ENCODE measurements at places on chromosomes 3 and 15.

DNA sequence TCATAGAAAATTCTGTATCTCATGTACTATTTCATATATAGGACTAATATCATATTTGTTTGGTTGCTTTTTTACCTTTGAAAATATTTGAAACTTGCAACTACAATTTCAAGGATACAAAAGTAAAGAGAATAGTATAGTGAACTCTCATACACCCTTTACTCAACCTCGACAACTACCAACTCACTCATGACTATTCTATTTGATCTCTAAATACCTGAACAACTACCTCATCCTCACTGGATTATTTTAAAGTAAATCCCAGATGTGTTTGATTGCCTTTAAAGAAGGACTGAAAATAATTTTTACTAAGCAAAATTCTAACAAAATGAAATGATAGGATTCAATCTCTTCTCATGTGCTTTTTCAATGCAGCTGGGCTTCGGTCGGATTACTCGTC lies 12.1 kb downstream of the TMPRSS7 start:
- no peak for DNase-seq

- no peak for DNase-seq
Observed at GRCh38 chr15:65300924-65301441, 3.5 kb upstream of the RNU5B-1 start.

- DNase-seq: no peak
Observed at GRCh38 chr15:33994005-33994615, 25.8 kb downstream of the CHRM5 start.

DNA sequence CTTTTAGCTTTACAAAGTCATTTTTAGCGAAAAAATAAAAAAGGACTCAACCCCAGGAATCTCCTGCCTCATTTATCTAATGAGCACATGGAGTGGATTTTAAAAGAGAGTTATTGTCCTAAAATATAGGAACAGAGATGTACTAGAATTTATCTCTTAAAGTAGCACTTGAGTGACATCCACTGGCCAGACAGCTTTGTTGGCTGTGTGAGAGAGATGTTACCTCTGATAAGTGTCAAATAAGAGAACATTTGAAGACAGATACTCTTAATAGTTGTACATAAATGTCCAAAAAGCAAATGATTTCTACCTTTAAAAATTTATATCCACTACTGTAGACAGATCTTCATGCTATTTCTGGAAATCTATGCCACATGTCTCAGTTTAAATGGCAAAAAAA lies 12.3 kb upstream of the MFSD1 start:
- DNase-seq: no peak

DNA sequence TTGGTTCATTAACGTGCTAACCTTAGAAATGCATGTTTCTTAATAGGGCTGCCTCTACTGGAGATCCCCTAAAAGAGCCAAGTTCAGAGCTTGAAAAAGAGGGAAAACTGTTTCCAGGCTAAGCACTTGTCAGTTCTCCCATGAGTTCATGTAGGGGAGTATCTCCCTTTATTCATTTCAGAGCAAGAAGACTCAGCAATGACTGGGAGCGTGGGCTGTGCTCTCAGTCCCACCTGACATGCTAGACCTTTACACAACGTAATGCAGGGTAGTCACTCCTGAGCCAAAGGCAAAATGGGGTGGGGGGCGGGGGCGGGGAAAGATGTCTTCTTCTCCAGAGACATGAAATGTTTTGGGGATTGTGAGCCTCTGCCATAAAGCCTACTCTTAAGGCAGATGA lies 420.1 kb upstream of the MCTP2 start:
- no peak for DNase-seq

GRCh38 chr3:133853925-133854227 lies 41.8 kb downstream of the RAB6B start:
- DNase-seq: no peak

DNA sequence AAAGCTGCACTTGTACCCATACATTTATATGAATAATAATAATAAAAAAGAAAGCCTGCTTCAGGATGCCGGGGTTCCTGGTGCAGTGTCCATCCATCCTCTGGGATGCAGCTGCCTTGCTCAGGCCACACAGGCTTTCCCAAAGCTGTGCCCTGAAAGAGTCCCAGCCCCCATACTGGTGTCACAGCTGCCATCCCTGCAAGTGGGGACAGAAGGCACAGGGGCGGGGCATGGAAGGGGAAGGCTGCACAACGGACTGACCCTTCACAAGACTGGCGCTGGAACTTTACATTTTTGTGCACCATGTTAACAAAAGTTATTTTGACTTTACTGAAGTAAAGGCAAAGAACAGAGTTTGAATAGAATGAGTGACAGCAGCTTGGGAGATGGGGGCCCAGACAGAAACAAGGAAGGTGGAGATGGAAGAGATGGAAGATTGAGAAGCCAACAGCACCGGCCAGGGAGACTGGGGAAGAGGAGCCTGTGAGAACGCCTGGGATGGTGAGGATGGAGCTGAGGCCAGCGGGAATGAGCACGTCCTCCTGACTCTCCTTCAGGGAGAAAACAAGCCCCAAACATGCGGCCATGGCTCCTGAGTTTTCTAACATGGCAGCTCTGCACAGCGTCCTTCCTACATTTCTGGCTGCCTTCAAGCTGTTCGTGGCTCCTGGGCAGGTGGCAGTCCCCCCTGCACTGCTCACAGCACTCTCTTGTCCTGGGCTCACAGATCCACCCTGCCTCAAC lies 73.1 kb downstream of the ABTB1 start:
- DNase-seq: peak; percentile 37

DNA sequence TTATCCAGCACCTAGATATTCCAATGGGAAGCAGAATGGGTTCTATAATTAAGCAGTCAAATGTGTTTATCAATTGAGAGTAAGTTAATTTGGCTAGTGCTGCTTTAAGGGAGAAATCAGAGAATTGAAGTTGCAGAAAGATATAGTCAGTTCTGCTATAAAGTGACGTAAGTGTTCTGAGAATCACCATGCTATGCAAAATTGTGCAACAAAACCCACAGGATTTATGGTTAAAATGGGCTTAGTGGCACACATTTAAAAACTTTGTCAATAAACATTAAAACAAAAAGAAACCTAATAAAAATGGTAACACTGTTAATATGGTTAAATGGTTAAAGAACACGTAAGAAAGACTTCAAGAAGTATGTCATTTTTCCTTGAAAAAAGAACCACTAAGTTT lies 74.5 kb downstream of the TMEM108 start:
- DNase-seq: no peak

DNA sequence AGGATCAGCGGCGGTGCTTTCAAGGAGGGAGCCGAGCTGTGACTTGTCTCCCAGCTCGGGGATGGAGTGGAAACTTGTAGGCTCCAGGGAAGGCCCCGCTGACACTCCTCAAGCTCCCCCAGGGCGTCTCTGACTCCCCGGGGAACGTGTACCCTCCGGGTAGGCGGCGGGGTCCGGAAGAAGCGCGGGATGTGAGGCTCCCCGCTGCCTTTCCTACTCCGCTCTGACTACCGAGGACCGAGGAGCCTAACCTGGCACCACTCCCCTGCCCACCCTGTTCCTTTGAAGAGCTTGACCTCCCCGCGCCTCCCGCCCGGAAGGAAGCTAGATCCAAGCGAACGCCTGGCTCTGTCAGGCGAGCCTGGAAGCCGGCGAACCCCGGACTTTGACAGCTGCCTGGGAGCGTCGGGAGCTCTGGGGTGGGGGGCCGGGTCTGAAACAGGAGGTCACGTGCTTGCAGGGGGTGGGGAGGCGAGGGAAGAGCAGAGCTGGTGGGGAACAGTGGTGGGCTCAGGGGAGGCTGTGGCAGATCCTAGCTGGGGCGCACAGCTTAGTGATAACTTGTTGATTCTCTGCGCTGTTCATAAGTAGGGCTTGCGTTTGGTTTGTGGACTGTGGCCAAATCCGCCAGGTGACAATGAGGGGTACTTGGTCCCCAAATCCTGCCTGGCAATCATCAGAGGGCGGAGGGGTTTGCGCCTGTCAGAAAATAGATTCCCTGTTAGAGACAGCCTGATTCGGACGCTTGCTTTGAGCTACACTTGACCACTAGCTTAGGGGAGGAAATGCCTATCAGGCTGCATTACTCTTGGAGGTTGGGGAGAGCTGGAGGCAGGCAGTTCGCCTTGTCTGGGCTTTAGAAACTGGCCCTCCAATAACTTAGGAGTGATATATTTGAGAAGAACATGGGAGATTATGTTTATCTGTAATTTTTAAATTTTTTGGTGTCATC lies 1.2 kb downstream of the CLSTN2 start:
- no peak for DNase-seq

DNA sequence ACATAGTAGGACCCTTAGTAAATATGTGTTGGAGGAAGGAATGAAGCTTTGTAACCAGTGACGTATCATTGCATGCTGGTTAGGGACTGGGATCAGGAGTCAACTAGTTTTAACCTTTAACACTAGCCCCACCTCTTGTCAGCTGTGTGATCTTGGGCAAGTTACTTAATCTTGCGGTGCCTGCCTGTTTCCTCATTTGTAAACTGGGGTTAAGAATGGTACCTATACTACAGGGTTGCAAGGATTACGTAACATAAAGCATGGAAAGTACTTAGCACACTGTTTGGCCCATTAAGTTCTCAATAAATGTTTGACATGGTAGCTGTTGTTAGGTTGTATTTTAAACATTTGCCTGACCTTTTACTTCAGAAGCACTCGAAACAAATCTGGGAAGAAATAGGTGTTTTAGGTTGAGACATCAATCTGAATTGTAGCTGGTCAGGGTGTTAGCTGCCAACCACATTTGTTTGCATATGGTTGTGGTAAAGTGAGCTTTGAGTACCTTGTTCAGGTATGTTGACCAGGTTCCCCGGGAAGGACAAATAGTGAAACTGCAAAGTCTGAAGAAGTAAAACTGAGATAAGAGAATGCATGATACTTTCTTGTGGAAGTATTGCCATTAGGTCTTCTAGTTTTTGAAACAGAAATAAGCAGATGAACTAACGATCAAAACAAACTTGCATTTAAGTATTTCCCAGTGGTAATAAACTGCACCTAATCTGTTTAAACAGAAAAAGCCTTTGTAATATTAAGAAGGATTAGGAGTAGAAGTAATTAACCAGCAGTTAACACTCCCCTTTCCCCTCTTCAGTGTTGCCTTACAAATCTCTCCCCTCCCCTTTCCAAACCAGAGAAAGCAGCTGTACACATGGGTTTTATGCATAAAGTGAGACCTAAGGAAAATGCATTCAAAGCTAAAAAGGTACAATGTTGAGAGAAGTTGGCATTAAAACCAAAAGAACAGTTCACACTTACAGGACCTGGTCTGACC lies 25.8 kb upstream of the SCAANT1 start:
- peak; percentile 65 for DNase-seq

DNA sequence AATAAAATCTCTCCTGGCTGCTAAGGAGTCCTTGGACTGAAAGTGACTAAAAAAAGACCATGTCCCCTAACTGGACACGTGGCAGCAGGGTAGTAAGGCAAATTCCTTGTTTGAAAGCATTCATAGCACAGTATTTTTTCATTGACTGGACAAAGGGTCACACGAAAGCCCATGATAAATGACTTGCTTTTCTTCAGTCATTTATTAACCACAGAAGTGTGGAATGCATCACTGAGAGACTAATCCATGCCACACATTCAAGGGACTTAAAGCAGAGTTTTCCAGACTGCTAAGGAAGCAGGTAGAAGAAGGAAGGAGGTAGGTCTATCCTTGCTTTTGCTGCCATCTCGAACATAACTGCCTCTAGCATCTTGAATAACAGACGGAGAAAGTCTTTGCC lies 31.2 kb downstream of the CASR start:
- DNase-seq: no peak

- DNase-seq: peak; percentile 77
Observed at GRCh38 chr15:99100245-99101173, 4.4 kb upstream of the SYNM start.

DNA sequence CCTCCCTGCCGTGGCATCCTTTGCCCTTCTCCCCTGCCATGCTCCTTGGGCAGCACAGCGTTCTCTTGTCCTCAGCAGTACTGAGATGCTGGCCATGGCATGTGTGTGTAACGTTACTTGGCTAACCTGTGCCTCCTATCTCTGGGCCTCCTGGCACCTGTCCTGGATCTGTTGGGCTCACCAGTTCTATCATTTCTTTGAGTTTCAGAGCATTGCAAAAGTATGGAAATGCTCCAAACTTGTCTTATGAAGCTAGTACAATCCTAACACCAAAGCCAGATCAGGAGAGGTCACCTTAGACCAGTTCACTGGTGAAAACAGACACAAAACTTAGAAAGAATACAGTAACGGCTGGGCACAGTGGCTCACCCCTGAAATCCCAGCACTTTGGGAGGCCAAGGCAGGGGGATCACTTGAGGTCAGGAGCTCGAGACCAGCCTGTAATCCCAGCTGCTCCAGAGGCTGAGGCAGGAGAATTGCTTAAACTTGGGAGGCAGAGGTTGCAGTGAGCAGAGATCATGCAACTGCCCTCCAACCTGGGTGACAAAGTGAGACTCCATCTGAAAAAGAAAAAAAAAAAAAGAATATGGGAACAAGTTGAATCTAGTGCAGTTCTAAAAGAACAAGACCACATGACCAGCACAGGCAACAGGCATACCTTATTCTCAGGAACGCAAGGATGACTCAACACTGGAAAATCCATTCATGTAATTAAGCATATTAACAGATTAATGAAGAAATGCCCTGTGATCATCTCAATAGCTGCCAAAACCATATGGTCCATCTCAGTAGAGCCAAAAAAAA lies 62.4 kb upstream of the TRPM1 start:
- no peak for DNase-seq

- no peak for DNase-seq
Observed at GRCh38 chr3:8365541-8365940, 136.1 kb upstream of the LMCD1 start.

GRCh38 chr3:104911376-104911775 lies 455.3 kb upstream of the ALCAM start:
- no peak for DNase-seq

DNA sequence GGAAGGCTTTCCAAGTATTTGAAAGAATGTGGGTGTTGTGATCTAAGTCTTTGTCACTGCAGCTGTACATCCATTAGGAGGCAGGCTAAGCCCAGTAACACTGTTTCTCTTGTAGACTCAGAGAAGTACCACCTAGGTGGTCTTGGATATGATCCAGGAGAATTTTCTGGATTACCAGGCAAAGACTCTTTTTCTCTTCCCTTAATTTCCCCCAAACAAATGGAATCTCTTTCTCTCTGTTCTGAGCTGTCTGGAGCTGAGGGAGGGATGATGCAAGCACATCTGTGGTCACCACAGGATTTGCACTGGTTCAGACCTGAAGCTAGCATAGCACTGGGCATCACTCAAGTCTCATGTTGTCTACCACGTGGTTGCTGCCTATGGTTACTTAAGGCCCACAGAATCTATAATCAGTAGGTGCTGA lies 227.6 kb downstream of the NECTIN3 start:
- DNase-seq: no peak

GRCh38 chr3:46062679-46063078 lies 35.4 kb upstream of the XCR1 start:
- no peak for DNase-seq

Data from Peyer's patch (tissue), 4 donors.